ENCODE measurements at places on chromosomes 2 and 18. TPM values are rescaled to one million over a fixed set of nuclear protein-coding genes. Genes with fewer than 3 reads are reported as not detected.

- DNase-seq: no peak
These were observed 1616.3 kb upstream of the ACVR2A start for GRCh38 chr2:146228466-146229058.

DNA sequence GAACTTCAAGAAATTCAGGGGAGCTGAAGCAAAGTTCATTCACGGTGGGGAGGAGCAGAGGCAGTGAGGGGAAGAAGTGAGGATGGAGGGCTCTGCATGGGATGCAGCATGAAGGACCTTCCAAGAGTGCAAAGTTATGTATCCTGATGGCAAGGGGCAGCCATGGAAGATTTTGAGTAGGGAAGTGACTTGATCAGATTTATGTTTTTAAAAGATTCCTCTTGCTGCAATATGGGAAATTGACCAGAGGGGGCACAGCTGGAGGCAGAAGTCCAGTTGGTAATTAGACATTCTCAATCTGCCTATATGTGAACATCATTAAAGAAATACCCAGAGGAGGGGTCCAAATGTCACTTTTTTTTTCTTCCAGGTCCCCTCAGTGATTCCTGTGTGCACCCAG is 21.5 kb upstream of the ANXA4 start:
- peak; percentile 31 for DNase-seq

GRCh38 chr2:215489288-215489848 is 53.5 kb upstream of the FN1 start:
- DNase-seq: no peak

- DNase-seq: peak; percentile 62
These were observed at the start of gene RPRM for GRCh38 chr2:153478289-153479261. Gene RPRM (minus strand): TSS chr2:153478762. CDS start chr2:153478565, 197 bp downstream.

GRCh38 chr2:215906458-215906857 is 106.9 kb downstream of the MREG start:
- DNase-seq: peak; percentile 90

- DNase-seq: no peak
These were observed 492.2 kb upstream of the GCFC2 start for GRCh38 chr2:76202866-76203265.

DNA sequence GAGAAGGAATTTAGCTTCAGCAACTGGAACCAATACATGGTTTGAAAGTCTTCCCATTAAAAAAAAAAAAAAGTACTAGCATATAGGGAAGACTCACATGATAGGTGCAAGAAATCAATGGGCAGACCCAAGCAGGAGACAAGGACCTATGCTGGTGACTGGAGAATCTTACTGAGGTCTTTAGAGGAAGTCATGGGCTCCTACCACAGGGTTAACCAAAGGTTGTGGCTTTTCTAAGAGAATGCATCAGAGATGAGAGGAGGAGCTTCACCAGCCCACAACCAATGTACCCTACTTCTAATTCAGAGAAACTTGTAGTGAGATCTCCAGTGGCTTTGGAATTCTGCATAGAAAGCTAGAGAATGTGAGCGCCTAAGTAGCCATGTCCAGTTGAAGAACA is 207.4 kb downstream of the NCKAP5 start:
- no peak for DNase-seq

DNA sequence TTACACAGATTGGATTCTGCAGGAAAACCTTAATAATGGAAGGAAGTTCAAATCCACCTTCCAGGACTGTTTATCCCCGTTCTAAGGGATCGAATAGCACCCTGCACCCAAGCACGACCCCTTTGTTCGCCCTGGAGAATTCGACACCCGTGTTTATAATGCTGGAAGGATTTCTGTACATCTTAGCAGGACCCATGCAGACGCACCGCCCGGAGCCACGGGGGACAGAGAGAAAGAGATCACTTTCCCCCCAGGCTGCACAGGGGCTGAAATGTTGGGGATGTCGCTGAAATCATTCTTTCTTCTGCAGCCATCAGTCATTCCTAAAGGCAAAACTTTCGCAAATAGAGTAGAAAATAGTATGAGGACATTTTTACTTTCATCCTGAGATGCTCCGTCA is 238.7 kb upstream of the SALL3 start:
- DNase-seq: no peak

GRCh38 chr2:156057647-156058046 is 274.9 kb downstream of the NR4A2 start:
- no peak for DNase-seq

The DCC gene
- not detected for total RNA-seq

The CDK15 gene
- total RNA-seq: not detected

The GPR55 gene
- total RNA-seq: not detected

The PCARE gene
- not detected for total RNA-seq

The COMMD1 gene
- total RNA-seq: 39.5 TPM

The ATP6V1C2 gene
- not detected for total RNA-seq

The OSGEPL1 gene
- total RNA-seq: 5.9 TPM

The STON1 gene
- 12.0 TPM for total RNA-seq
